ENCODE measurements at places on chromosomes 5 and 9.

- DNase-seq: no peak
Measured at GRCh38 chr5:10673407-10673806, 87.6 kb downstream of the DAP start.

GRCh38 chr5:123425431-123425830 lies 2.2 kb upstream of the CEP120 start:
- no peak for DNase-seq

GRCh38 chr5:128014578-128014977 lies 69.0 kb upstream of the SLC12A2 start:
- no peak for DNase-seq

- DNase-seq: no peak
Measured at GRCh38 chr9:105064248-105065097, 136.5 kb upstream of the ABCA1 start.

GRCh38 chr9:34638138-34638445 lies 505 bp upstream of the SIGMAR1 start:
- DNase-seq: no peak

GRCh38 chr5:110590187-110590586 lies 136.3 kb downstream of the TMEM232 start:
- no peak for DNase-seq

DNA sequence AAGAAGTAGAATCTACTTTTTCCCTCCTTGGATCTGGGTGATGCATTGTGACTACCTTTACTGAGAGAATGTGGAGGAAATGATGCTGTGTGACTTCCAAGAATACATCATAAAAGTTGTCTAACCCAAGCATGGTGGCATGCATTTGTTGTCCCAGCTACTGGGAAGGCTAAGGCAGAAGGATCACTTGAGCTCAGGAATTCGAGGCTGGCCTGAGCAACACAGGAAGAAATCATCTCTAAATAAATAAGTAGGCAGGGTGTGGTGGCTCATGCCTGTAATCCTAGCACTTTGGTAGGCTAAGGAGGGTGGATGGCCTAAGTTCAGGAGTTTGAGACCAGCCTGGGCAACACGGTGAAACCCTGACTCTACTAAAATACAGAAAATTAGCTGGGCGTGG lies 143.2 kb upstream of the VLDLR start:
- no peak for DNase-seq

DNA sequence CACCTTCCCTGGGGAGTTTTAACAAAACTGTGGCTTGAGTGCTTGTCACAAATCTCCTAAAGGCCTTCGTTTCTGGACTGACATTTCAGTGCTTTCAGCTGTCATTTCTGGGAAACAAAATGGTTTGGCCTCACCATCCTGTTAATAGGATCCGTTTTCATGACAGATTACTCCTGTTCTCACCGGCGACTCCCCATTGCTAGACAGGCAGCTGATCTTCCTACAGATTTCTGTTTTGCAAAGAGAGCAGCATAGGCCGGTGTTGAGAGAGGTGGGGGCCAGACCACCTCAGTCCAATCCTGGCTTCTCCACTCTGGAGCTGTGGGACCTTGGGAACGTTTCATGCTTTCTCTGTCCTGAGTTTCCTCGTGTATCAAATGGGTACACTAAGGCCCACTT lies 75.5 kb upstream of the OTULINL start:
- no peak for DNase-seq

GRCh38 chr9:14098486-14099180 lies 215.3 kb downstream of the NFIB start:
- no peak for DNase-seq

GRCh38 chr9:10678790-10679189 lies 66.0 kb upstream of the PTPRD start:
- no peak for DNase-seq

GRCh38 chr5:39948341-39948740 lies 523.6 kb upstream of the DAB2 start:
- DNase-seq: no peak

DNA sequence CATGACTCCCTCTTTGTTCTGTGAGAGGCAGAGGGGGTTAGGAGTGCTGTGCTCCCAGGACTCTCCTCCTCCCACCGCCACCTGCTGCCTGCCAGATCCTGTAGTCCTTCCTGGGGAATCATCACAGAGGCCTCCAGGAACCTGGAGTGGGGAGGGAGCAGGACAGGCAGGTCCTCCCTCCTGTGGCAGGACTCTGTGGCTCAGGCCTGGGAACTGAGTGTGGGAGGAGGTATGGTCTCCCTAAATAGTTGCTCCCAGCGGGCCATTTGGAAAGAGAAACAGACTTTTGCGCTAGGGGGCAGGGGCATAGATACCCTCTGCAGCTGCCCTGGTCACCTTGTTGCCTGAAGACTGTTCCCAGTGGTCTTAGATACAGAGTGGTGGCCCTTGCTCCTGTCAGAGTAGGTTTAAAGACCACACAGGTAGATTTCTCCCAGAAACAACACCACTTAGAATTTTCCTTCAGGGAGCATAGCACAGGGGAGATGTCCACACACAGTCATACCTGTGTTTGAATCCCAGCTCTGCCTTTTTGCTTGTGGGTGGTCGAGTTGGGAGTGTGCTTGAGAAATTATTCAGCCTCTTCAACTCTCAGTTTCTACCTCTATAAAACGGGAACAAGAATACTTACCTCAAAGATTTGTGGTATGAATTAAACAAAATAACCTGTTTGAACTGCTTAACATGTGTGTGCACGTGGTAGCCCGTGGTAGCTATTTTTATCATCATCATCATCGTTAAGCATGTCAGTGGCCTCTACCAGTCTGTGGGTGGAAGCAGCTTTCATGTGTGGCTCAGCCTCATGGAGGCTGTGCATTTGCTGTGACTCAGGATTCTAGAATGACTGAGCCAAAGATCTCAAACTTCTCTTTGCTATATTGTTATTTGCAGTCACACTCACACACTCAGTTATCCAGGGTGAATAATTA lies 55.8 kb downstream of the SLC22A5 start:
- peak; percentile 79 for DNase-seq

DNA sequence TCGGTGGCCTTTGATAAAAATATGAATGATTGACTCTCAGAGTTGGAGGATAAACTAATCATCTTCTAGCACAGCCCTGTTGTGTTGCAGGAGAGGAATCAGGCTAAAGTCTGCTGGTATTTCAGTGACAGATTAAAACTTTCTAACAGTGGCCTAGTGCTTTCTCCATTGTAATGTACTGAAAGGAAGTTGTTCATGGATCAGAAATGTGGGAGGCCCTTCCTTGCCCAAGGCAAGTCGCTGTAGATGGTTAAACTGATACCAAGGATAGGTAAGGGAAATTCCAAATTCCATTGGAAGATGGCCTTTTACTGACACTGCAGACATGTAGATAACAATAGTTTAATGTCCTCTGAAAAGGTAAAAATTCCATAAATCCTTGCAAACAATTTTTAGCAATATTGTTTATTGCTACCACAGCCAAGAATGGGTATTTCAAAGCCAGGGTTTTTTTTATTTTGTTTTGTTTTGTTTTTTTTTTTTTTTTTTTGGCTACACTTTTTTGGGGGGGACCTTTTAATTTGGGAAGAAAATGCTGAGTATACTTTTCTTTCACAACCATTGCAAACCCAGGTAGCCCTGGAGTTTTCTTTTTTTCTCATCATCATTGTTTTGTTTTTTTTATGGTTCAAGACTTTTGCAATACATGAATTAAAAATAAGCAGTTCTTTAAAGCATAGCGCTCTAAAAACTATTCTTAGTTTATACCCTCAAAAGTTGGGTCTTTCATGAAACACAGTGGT lies 35.5 kb downstream of the WDR36 start:
- no peak for DNase-seq

DNA sequence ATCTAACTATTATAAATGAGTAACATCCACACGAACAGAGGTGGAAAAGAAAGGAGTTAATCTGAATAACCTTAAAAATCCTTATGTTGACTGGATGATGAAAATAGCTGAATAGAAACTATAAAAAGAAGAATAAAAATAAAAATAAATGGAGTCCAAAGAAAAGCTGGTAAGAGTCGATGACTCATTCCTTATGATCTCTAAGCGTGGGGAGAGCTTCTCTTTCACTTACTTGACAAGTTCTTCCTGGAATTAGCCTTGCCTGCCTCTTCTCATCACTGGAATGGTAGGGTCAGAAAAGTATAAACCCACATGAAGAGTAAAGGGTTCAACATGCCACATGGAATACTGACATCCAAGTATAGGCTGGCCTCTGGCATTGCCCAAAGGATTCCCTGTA lies 477.0 kb upstream of the RGMB start:
- no peak for DNase-seq

- no peak for DNase-seq
Measured at GRCh38 chr5:95177456-95177855, 107.4 kb downstream of the MCTP1 start.

DNA sequence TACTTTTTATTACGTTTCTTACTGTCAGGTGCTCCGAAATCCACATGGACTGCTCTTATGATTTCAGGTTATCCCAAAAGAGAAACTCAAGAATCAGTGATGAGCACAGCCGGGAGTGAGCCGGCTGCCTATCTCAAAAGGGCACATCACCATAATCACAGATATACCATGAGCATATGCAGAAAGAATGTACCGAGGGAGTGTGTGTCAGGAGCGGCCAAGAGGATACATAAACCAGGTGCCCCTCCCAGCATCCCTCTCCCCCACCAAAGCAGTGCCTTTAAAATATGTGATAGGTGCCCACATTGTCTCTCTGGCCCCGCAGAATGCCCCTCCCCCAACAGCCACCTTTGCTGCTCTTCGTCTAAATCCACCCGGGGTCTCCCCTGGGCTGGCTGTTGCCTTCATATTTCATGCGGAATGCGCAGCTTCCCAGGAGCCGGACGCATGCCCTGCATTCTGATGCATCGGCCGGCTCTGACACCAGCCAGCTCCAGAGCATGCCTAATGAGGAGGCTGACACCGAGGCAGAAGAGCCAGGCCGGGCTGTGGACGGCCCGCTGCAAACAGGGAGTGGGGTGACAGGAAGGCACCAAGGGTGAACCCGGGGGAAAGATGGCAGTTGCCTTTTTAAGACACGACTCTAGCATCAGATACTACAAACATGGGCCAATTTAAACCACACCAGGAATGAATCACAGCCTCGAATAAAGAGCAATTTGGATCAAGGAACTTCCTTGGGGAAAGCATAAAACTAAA lies 652.3 kb downstream of the BNC2 start:
- DNase-seq: no peak

- no peak for DNase-seq
Measured at GRCh38 chr9:14314424-14314928, 535 bp upstream of the NFIB start.

DNA sequence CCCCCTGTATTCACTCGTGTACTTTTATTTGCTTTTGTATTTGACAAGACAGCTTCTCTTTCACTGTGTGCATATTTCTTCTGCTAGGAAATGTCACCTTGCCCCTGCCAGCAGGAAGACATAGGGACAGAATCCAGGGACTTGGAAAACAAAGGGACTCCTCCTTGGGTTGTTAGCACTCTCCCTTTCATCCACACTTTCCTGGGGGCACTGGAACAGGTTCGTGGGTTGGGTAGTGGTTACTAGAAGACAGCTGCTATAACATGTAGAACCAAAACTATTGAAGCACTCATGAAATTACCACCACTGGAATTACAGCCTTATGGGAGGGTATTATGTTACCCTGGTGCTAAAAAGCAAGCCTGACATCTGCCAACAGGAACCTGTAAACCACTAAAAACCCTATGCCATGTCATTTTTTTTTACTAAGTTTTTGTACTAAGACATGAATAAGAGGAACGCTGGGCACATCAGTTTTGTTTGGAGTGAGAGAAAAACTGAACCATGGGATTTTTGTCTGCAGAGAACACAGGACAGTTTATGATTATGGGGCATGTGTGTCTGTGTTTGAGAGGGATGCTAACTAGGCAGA lies 4.7 kb upstream of the CCL28 start:
- no peak for DNase-seq

DNA sequence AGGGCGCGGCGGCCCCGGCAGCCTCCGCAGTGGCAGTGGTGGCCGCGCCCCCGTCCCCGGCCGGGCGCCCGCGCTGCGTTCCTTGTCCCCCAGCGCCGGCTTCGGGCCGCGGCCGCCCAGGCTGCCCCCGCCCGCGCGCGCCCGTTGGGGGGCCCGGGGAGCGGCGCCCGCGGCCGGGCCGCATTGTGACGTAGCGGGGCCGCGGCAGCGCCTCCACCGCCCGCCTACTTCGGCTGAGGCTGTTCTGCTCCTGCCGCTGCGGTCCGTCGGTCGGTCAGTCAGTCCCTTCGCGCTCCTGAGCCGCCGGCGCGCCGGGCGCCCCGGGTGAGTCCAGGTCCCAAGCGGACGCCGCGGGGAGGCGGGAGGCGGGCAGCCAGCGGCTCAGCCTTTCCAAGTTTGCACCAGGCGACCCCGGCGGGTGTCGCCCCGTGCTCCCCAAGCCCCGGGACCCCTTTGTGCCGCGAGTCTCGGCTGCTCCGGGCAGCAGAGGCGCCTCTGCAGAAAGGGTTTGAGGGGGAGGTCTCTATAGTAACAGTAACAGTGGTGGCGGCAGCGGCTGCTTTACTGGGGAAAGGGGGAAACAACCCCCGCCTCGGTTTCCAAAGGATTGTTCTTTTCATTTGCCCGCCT lies at the start of gene SNCAIP:
TSS of gene SNCAIP (plus strand) at position 277 of the 630 bp plus-strand sequence. CDS start 78,898 bp downstream, outside the sequence.
- DNase-seq: peak; percentile 3

- DNase-seq: no peak
Measured at GRCh38 chr9:125387861-125388524, 126.4 kb downstream of the GAPVD1 start.

DNA sequence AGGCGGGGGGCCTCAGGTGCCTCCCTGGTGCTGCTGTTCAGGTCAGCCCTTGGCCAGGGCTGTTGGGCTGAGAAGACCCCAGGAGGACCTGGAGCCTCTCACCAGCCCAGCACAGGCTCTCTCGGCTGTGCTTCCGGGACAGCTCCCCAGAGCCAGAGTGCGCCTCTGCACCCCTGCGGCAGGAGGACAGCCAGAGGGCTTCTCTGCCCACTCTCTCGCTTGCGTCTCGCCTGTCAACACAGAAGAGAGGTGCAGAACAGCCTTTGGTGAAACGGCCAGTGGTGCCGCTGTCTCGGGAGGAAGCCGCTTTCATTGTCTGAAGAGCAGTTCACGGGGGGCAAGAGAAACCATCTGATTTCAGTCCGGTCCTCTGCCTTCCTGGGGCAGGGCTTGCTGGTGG lies 3.8 kb upstream of the NACC2 start:
- no peak for DNase-seq

GRCh38 chr5:129652349-129653056 lies 95.4 kb upstream of the MINAR2 start:
- DNase-seq: no peak
